ENCODE measurements at places on chromosomes 12 and 14.

DNA sequence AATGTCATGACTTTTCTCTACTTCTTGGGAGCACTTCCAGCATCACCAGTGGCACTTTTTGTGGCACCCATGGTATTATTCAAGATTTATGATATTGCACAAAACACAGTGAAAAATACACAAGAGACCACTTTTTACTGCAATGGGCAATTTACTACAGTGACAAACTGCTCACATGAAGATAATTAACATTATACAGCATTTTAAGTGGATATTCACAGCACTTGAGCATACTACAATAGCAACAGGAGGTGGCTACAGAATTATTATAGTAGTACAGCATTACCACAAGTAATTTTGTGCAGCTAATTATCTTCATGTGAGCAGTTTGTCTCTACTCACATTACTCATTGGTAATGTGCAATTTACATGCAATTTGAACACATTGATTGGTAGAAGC is 18.3 kb downstream of the IL26 start:
- no peak for DNase-seq

GRCh38 chr14:68397822-68398221 is 395.0 kb downstream of the ZFP36L1 start:
- no peak for DNase-seq

GRCh38 chr14:97377550-97377949 is 580.4 kb downstream of the VRK1 start:
- DNase-seq, result no peak

GRCh38 chr14:70303545-70304293 is 55.8 kb downstream of the COX16 start:
- no peak for DNase-seq

- DNase-seq, result peak; percentile 88
These were observed 30.2 kb downstream of the PEX5 start for GRCh38 chr12:7219599-7220243.

GRCh38 chr12:68667896-68668295 is 18.9 kb upstream of the NUP107 start:
- no peak for DNase-seq

DNA sequence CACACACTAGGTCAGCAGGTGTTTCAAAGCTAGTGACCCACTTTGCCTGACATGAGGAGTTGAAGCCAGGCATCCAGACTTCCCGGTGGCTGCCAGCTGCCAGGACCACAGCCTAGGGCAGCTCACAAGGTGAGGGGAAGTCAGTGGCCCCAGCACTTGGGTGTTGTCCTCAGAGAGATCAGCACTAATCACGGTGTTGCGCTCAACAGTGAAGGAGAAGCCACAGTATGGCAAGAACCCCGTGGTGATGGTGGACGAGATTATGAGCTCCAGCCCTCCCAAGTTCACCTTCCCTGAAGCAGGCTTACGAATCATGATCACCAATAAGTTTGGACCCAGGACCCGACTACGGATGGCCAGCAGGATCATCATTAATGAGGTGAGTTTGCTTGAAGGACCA is 59.9 kb upstream of the RIN3 start:
- no peak for DNase-seq

DNA sequence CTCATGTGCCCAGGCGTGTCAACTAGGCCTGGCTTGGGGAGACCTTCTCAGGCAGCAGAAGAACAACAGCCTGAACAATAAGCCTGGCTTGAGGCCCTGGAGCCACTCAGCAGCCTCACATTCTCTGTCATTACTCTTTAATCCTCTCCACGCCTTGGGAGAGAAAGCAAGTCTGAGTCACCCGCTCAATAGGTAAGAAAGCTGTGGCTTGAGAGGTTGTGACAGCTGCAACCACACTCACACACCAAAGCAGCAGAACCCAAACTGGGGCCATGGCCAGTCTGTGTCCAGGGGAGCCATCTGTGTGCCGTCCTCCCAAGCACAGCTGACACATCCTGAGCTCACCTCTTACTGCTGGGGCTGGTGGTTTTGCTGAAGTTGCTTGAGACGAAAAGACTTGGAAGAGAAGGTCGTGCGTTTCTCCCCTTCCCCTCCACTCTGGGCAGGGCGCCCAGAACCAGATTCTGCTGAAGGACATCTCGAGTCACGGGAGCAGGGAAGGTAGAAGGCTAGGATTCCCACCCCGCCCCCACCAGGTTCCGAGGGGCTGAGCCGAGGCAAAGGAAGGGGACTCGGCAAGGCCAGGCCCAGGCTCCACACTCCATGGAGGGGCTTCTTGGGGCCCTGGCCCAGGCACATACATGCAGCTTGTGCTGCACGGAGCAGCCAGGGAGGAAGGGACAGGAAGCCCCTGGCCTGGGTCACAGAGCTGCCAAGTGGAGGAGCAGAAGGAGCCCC is 5.5 kb downstream of the TMEM63C start:
- no peak for DNase-seq

DNA sequence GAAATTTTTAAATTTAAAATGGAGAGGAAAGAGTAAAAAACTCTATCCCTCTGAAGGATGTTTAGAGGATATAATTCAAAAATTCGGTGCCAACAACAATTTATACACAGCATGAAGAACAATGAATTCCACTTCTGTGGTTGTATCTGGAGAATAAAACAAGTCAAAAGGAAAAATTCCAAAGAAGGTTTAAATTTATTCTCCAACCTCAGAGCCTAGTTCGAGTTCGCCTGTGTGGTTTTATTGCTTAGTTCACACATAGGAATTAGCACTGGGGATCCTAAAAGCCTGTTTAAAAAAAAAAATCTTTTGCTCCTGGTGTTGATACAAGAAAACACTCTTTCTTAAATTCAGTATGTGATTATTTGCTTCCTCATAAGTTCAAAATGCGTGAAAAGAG is 79.2 kb downstream of the LLPH start:
- DNase-seq, result no peak

GRCh38 chr14:79602045-79602444 is 609.3 kb downstream of the DIO2 start:
- no peak for DNase-seq

- DNase-seq, result no peak
These were observed 1330.1 kb upstream of the USP15 start for GRCh38 chr12:60930151-60930550.

- no peak for DNase-seq
These were observed 241.0 kb downstream of the EMP1 start for GRCh38 chr12:13437541-13437940.

- no peak for DNase-seq
These were observed 46.8 kb downstream of the RNF34 start for GRCh38 chr12:121446750-121447149.

DNA sequence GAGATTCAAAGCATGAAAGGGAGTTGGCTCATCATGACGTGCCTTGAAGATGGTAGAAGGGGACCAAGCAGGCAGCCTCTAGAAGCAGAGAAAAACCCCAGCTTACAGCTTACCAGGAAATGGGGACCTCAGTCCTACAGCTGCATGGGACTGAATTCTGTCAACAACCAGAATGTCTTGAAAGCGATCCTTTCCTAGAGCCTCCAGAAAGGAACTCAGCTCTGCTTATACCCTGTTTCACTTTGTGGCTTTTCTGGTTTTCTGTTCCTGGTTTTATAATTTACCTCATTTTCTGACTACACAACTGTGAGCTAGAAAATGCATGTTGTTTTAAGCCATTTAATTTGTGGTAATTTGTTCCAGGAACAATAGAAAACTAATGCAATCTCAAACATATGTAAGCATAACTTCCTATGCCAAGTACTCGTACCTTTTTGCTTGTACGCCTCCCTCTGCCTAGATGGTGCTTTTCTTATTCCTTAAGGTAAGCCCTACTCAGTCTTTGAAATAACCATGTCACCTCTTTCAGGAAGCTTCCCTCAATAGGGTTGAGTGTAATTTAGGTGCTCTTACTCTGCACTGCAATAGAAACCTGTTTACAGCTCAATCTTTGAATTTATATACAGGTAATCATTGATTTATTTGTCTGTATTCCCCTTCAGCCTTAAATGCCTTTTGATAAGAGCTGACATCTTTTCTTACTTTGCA is 348.8 kb downstream of the TMEM117 start:
- DNase-seq, result no peak

DNA sequence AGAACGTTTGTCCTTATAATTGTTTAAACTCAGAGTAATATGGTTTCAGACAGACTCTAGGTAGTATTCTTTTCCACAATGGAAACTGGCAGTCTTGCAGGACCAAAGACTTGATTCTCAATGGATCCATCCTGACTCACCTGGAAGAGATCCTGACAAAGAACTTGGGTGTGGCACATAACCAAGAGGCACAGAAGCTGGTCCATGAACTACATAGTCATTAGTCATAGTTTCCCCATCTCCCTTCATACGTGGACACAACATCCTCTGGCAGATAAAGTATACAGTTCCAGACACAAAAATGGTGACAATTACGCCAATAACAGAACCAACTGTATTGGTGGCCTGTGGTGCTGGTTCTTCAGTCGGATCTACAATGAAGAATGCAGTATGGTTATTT is 55.8 kb downstream of the BCL2L14 start:
- DNase-seq, result no peak

DNA sequence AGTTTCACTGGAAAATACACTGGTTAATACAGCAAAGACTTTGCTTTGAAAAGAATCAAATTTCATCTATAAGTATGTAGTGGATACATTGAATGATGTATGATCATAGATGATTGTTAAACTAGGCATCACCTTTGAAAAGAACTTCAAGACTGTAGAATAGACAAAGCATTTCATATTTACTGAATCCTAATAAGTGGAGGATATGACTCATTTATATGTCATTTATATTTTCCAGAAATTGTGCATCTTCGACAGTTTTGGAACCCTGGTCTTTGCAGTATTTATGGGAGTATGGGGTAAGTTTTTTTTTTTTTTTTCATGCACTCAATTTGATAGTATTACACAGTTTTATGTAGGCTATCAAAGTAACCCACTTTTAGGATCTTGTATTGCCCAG is 161.9 kb downstream of the ANO6 start:
- DNase-seq, result no peak

DNA sequence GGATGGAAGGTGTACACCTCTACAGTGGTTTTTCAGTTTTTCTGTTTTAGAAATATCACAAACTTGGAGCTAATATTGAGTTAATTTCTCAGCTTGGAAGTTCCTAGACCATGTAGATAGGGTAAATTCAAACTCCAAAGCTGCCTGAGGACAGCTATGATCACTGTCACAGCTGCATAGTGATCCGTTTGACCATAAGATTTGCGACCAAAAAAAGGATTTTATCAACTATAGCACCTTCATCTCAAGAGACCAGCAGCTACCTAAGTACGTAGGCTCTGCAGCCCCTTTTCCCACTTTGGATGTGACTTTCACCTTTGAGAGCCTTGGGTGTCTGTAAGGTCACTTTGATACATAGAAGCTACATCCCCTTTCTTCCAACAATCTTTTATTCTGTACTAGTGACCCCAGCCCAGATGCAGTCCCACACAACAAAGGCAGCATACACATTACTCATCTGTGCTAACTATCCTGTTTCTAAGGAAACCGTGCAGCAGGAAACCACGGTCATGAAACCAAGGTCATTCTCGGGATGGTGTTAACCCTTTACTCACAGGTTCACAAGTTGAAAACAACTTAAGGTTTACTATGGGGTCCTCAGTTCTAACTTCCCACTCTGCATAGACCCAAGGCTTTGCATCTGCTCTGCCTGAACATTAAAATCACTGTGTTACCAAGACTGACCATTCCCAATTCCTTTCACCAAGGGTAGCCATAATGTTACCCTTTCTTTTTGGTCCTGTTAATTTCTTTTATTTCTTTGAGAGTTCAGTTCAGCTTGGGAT is 75.4 kb downstream of the IFT81 start:
- DNase-seq, result no peak

DNA sequence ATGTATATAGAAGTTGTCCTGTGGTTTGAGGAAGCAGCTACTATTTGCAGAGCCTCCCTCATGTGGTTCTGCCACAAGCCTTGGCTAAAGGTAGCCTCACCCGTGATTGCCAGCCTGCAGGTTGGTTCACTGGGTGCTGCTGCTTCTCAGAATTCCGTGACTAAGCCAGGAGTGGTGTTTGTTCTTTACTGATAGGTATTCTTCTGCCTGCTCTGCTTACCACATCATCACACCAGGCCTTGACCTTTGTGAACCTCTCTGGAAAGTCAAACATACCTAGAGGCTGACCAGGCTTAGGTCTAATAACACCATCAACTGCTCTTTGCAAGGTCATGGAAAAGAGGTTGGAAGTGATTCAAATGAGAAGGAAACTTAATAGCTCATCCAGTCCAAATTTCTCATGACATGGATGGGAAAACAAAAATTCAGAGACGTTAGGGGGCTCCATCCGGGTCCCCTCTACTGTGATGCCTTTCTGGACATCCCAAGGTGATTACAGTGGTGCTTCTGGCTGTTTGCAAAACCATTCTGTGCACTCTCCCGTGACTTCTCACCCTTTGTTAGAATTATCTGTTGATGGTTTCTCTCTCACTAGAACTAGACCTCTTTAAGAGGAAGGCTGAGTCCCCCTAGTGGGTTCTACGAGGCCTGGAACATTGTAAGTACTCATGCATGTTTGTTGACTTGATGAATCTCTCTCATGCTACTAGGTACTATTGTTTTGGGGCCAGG is 8.5 kb upstream of the SOCS2 start:
- peak; percentile 62 for DNase-seq
